Activated CD4-positive, alpha-beta memory T cell treated with anti-CD3 and anti-CD28 coated beads, Interleukin-2, amount 10 ng/mL, durations not matched to agents 7 days and 5 days (primary cell): ENCODE measurements at places on chromosomes 4 and X.

GRCh38 chrX:133307094-133307493 is 88.9 kb upstream of the TFDP3 start:
- no peak for DNase-seq

- no peak for DNase-seq
Measured at GRCh38 chrX:56782352-56782751, 53.3 kb downstream of the NBDY start.

GRCh38 chr4:73620115-73620792 is at the start of gene RASSF6:
Gene RASSF6, minus strand, starts transcription at chr4:73620436. Its CDS starts 8,641 bp downstream, at chr4:73611795.
- no peak for DNase-seq

DNA sequence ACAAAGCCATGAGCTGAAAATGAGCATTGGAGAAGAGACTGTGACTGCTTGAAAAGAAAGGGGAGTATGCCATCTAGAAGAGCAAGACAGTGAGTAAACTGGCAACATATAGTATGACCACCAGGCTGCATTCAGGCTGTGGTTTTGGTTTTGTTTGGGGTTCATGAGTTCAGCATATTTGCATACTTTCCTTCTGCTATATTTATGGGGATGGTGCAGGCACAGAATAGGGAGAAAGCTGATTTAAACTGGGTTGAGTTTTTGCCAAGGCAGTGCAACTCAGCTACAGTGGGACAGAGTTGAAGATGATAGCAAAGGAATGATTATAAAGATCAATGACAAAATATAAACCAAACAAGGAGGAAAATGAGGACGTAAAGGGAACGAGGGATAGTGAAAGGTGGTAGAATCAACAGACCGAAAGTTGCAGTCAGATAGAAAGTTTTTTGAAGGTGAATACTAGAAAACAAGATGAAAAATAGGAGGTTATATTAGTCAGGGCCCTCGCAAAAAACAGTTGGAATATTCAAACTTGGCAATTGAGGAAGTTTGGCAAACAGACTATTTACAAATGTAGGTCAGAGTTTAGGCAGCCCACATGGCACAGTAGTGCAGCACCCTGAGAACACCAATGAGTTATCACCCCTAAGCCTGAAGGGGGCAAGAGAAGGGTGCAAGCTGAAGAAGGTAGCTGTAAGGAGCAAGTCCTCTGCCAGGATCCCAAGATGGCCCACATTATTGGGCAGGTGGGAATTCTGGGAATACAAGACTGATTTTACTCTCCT is 114.8 kb upstream of the MAP9 start:
- DNase-seq, result no peak

GRCh38 chr4:176308441-176308840 is 11.3 kb upstream of the SPCS3 start:
- DNase-seq, result no peak

DNA sequence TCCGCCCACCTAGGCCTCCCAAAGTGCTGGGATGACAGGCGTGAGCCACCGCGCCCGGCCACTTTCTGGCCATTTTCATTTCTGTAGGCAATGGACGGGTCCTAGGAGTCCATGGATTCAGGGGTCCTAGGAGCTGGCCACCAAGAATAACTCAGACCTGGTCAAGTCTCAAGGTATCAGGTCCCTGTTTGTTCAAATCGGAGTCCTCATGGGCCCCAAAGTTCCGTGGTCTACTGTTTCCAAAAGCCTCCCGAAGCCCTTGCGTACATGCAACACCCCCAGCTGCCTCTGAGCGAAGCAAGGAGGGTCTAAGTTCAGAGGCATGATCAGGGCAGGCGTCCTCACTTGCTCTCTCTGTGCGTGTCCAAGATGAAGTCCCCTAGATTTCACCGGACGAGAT is 30.1 kb downstream of the P2RY8 start:
- DNase-seq, result no peak

GRCh38 chr4:80074069-80074468 is 1.0 kb upstream of the ANTXR2 start:
- DNase-seq, result no peak

GRCh38 chr4:58602731-58603359 is 1492.7 kb upstream of the IGFBP7 start:
- no peak for DNase-seq

DNA sequence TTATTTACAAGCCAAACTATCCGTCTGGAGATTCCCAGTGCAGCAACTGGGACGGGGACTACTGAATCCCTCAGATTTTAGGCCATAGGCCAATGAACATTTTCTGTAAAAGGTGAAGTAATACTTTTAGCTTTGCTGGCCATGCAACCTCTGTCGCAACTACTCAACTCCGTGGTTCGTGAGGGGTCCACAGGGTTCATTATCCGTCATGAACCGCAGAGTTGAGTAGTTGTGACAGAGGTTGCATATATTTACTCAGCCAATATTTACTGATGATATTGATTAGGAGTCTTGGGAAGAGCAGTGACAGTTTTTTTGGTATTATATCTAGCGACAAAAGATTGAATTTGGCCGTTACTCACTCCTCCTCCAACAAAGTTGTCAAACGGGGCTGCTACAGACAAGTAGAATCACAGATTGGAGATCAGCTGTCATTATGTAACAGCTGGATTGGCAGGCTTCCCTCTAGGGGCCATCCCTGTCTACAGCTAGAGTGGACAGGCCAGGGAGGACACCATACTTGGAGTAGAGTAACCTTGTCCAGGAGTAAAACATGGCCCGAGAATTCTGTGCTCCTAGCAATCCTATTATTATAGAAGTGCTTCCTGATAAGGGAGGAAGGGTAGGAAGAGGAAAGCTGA is 37.2 kb upstream of the CD38 start:
- DNase-seq, result no peak

- DNase-seq, result no peak
Measured at GRCh38 chr4:141541851-141542250, 94.5 kb upstream of the IL15 start.

DNA sequence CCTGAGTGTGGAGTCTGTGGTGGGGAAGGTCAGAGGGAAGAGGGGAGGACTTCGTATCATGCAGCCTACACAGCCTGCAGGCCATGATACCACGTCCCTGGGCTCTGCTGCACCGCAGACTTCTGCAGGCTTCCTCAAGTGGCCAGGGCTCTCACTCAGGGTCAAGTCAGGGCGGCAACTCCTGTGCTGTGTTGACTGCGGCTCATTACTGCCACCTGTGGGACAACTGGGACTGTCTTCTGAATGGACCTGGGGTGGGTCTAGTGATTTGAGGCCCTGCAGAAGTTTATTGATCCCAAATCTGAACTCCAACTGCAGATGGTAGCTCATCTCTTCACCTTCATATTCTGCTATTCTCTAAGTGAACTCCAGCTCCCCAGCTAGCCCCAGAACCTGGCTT is 167.1 kb downstream of the NSUN7 start:
- DNase-seq, result peak; percentile 42
